ENCODE measurements at places on chromosomes 3 and 15.
A peak's percentile ranks its signal among the peaks of the same experiment; 100 is the strongest.

- no peak for DNase-seq
Observed at GRCh38 chr15:61654002-61654740, 406.1 kb downstream of the VPS13C start.

DNA sequence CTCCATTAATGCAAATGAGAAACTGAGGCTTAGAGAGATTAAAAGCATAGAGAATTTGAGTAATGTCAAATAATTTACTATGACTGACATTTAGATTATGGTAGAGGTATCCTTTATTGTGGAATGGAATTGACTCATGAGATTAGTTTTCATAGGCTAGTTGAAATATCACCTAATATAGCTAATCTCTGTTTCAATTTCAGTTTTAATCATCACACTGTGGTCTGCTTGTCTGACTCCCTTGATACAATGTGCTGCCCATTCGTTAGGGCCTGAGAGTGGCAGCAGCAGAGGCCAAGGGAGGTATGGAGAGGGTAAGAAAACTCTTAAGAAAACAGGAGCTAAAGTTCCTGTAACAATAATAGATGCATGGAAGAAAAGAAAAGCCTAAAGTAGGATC, 13.2 kb upstream of the ZBTB20 start:
- peak; percentile 17 for DNase-seq

- DNase-seq = no peak
Observed at GRCh38 chr3:126502656-126503055, 14.9 kb downstream of the UROC1 start.

- no peak for DNase-seq
Observed at GRCh38 chr15:80998251-80998650, 2.5 kb upstream of the TLNRD1 start.

GRCh38 chr15:35857567-35858226, 311.7 kb upstream of the DPH6 start:
- no peak for DNase-seq

DNA sequence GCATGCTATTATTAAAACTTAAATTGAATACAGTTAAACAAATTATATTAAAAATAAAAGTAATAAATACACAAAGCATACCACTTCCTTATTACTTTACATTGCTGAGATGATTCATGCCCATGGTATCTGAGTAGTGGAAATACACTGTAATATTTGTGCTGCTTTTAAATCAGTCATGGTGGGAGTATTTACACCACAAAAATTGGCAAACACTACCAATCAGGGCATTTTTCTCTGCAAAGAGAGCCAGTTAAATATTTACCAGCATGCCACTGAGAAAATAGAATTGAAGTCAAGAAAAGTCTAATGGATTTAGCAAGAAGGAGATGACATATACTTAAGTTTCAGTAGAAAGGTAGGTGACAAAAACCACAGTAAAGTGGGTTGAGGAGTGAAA, 19.6 kb downstream of the PPARG start:
- DNase-seq = no peak

GRCh38 chr15:75584121-75584520, 5.0 kb upstream of the PTPN9 start:
- no peak for DNase-seq

DNA sequence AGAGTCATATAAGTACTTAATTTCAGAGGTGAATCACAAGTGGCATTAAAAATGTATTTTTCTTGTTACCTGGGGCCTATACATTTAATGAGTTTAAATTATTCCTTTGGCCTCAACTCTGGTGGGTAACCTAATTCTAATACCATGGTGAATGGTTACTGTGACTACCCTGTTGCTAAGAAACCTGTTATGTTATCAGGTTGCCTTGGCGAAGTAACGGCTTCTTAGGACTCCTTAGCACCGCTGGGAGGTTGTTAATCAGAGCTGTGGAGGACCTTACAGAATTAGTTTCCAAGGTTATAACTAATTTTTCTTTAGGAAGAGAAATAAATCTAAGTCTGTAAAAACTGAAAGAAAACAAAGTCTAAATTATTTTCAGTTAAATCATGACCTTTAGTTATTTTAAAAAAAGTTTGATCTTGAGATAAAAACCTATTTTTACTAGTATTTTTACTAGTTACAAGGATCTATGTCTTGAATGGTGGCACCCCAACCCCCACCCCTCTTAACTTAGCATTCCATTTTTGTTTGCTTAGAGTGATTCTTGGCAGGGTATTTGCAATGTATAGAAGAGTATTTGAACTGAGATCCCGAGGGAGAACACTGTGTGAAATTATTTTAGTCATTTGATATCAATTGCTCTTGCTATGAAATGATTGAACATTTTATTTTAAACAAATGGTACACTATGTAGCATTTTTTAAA, 155.5 kb downstream of the FNDC3B start:
- no peak for DNase-seq

DNA sequence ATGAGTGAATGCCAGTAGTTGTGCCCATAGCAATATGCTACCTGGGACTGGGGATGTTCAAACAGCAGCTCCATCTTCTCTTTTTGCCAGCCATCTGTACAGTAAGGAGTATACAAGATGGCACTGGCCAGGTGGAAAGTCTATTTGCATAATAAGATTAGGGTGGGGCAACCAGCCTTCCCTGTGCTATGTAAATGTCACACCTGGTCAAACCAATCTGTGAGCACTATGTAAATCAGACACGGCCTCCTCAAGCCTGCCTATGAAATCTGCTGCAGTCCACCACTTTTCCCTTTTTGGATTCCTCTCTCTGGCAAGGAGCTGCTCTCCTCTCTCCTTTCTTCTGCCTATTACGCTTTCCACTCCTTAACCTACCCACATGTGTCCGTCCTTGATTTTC, 53.0 kb downstream of the C3orf80 start:
- DNase-seq = no peak

DNA sequence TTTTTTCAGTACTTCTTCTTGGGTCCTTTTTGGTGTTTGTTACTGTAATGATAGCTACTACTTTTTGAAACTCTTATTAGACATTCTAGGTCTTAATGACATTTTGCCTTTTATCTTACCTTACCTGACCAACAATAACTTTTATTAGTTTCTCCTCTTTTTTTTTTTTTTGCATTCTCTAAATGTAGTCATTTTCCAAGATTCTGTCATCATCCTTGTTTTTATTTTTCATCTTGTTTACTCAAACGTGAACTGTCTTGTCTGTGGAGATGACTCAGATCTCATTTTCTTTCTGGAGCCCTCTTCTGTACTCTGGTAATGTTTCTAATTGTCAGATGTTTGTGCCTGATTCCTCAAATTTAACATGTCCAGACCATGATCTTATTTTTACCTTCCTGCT, 2.9 kb downstream of the ABHD5 start:
- DNase-seq = no peak

DNA sequence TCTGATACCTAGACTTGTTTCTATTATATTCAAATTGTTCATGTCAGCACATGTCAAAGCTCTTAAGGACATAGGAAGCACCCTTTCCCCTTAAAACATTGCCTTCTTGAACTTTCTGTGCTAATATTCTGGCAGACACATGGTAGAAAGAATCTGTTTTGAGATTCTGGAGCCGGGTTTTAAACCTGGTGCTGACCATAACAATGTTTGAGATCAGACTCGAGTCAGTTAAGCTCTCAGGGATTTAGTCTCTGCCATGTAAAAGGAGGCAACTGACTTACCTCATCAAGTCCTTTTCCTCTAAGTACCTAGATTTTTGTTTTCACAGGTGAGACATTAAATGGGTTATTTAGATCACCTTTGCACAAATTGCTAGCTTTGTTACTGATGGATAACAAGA, 38.9 kb downstream of the RBMS3 start:
- no peak for DNase-seq

- DNase-seq = no peak
Observed at GRCh38 chr3:22594990-22595389, 608.1 kb upstream of the UBE2E2 start.

- no peak for DNase-seq
Observed at GRCh38 chr3:16482194-16482769, 31.2 kb downstream of the RFTN1 start.

- no peak for DNase-seq
Observed at GRCh38 chr15:48647962-48648361, 2.5 kb upstream of the FBN1 start.

DNA sequence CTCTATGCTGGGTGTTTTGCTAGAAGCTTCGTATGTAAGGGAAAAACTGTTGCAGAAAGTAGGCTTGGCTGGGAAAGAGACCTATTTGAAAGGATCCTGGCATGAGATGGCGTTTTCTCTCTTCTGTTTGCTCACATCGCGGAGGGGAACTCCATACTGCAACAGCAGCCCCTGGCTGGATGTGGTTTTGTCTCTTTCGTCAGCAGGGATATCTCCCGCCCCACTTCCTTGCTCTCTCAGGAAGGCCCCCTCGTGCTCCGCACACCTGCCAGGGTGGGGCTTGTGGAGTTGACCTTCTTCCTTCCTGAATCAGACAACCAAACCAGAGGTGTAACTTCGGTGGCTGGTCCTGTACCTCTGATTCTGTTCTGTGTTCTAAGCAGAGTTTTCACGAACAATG, 26.4 kb upstream of the MYZAP start:
- no peak for DNase-seq

GRCh38 chr15:89647191-89647851, 7.9 kb downstream of the KIF7 start:
- peak; percentile 58 for DNase-seq

GRCh38 chr15:70556151-70556741, 207.1 kb downstream of the UACA start:
- no peak for DNase-seq

GRCh38 chr3:115321400-115321805, 174.3 kb upstream of the ZBTB20 start:
- DNase-seq = no peak

- no peak for DNase-seq
Observed at GRCh38 chr3:54574906-54575617, 352.8 kb downstream of the LRTM1 start.

- DNase-seq = no peak
Observed at GRCh38 chr3:118637846-118638245, 396.8 kb downstream of the IGSF11 start.

- no peak for DNase-seq
Observed at GRCh38 chr3:38062809-38063208, 23.8 kb downstream of the DLEC1 start.

- DNase-seq = no peak
Observed at GRCh38 chr3:143445118-143445517, 325.5 kb downstream of the CHST2 start.

- no peak for DNase-seq
Observed at GRCh38 chr15:23629234-23629805, 18.3 kb downstream of the MAGEL2 start.

- DNase-seq = no peak
Observed at GRCh38 chr3:1442271-1442670, 349.4 kb downstream of the CNTN6 start.

DNA sequence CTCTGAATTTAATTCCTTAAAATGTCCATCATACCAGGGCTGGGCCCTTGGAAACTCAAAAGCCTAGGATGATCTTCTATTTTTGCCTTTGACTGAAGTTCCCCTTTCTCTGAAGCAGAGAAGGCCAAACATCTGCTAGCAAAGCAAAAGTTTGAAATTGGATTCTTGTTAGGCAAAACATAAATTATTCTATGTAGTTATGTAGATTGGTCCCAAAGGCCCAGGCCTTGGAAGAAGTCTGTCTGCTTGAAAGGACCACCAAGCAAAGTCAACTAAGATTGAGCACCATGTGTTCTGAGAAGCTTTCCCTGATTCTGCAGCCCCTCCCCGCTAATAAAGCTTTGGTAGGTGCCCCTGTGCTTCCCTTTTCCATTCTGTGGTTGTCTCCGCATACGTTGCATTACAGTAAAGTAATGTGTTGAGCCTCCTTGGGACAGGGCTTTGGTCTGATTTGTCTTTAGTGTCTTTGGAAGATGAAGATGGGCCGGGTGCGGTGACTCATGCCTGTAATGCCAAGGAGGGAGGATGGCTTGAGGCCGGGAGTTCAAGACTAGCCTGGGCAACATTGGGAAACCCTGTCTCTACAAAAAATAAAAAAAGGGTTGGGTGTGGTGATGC, 56.4 kb downstream of the RPL39L start:
- DNase-seq = no peak

- DNase-seq = no peak
Observed at GRCh38 chr3:172355836-172356235, 92.4 kb downstream of the GHSR start.

- no peak for DNase-seq
Observed at GRCh38 chr15:35019404-35020327, 31.6 kb upstream of the ZNF770 start.

DNA sequence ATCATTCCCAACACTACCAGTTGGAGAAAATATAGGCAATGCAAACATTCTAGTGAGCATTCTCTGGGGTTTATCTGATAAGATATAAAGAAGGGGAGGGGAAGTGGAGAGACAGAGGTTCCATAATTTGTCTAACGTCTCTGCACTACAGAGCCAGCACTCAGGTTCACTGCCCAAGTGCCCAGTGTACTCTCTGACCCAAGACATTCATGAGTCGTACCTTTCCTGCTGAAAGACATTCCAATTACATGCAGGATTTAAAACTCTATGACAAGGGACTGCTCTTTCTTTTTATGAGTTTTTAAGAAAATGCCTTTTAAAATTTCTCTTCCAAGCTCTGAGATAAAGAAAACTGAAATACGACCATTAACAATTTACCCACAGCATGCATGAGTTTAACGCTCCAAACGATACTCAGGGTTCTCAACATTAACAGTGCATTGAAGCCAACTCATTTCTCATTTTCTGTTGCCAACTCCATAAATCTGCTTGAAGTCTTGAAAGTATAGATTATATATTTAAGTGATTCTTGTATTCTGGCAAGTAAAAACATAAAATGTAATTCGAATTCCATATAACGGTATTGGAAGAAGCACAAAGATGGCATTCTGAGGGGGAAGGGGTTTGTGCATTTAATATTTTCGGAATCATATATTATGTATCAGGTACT, 193.4 kb downstream of the SUCLG2 start:
- DNase-seq = no peak

DNA sequence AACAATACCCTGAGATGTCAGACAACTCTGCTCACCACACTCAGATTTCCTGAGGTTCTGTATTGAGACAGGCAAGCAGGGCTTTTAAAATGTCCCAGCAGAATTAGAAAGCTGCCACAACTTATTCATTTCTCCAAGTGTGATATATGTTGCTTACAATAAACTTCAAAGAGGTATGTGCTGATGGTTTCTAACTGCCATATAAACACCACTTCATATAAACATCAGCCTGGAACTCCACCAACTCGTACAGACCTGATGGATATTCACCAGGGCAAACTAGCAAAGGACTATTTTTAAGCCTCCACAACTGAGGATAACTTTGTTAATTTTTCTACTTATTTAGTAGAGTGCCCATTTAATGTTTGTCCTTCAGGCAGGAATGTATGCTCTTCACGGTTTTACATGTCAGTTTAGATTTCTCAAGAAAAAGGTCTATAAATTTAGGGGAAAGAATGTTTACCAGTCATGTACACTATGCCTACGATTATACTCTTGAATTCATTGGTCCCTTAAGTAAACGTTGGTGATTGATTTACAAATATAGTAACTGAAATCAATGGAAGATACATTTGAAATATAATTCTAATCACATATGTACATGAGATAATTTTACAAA, 109.6 kb upstream of the ABI3BP start:
- no peak for DNase-seq

- DNase-seq = no peak
Observed at GRCh38 chr3:73618461-73618860, 6.3 kb downstream of the PDZRN3 start.
